ENCODE measurements at places on chromosomes 7 and 10. TPM values are rescaled to one million over a fixed set of nuclear protein-coding genes. Genes with fewer than 3 reads are reported as not detected.
A peak's percentile ranks its signal among the peaks of the same experiment; 100 is the strongest.

DNA sequence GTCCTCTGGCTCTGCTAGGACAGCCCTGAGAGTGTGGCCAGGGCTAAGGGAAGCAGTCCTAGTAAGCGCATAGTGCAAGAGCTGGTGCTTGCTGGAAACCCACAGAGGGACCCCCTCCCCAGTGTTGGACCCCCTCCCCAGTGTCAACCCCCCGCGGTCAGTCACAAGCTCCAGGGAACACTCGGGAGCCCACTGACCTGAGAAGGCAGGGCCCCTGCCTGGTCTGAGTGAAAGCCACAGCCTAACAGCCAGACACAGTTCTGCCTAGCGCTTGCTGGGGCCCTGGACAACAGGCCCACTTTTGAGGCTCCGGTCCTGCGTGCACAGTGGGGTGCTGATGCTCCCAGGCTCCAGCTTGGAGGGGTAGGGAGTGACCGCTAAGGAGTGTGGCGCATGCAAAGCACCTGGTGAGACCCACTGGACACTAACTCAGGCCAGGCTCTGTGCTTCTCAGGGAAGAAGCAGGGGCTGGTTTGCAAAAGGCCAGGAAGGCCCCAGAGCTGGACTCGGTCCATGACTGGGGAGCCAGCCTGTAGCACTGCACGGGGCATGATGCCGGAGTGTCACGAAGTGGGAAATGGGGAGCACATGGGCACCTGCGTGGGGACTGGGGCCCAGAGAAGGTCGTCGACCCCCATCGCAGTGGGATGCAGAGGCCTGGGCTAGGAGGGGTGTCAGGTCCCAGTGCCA, 175.8 kb upstream of the PPP2R2D start:
- no peak for DNase-seq

DNA sequence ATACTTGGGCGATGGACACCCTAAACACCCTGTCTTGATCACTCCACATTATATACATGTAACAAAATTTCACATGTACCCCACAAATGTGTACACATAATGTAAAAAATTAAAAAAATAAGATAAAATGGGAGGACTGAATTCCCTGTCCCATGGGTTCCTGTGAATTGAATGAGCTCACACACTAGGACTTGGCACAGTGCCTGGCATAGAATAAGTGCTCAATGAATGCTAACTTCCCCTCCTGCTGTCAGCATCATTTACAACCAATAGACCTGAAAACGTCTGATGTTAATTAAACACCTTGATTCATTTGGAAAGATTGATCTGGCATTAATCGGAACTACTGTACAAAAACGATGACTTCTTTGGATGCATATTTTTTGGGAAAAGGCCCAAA, 117.3 kb upstream of the ZNF438 start:
- DNase-seq = no peak

DNA sequence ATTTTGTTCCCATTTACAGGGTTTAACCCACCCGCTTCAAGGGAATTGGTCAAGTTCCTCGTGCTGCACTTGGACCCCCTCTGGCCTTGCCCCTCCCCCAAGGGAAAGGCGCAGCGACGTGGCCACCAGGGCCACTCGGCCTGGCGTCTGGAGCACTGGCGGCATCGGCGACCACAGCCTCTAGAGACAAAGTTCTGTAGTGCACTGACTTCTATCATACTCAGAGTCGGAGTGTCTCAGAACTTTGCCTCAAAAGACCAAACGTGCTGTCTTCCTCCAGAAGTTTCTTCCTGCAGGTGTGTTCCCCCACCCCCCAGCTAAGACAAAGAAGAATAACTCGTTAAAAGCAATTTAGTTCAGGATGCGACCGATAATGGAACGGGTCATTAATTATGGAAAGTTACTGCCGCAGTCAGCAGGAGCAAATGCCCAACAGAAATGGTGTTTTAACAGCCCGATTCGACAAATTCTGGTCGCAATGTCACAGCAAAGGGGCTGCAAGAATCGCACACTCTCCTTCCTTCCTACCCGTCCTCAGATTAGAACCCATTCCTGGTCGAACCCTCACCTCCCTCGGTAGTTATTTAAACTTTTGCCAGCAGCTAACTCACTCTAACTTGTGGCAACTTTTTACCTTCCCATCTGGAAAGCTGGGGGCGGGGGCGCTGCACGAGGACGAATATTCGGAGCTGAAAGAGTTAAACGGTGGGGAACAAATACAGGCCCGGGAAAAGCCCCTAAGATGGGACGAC, 202.1 kb upstream of the NFE2L3 start:
- DNase-seq = no peak

- DNase-seq = no peak
Observed at GRCh38 chr7:149731207-149731955, 42.0 kb downstream of the ZNF467 start.

- DNase-seq = no peak
Observed at GRCh38 chr7:572416-573268, 53.0 kb upstream of the PDGFA start.

- DNase-seq = no peak
Observed at GRCh38 chr10:53396876-53397275, 624.3 kb upstream of the MBL2 start.

DNA sequence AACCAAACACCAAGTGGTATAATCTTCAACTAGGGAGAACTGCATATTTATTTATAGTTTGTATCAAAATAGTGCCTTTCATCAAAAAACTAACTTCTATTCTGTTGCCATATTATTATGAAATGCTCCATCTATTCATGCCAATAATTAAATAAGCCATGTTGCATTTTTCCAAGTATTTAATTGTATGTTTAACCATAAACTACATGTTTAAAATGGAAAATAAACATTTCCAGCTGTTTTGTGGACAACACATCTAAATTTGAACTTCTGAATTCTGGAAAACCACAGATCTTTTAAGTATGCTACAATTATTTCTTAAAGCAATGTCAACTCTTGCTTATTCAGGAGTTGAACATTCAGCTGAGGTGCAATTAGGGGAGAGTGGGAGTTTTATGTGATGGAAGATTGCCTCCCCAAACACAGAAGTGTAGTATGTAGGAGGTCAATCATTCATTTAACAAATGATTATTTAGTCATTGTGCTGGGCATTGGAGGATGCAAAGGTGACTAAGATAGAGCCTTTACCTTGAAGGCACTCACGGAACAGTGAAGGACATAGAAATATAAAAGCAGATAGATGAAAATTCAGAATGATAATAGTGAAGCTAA, 80.7 kb upstream of the PPP1R3C start:
- DNase-seq = no peak

GRCh38 chr7:101367676-101368075, 5.0 kb downstream of the COL26A1 start:
- no peak for DNase-seq

- DNase-seq = no peak
Observed at GRCh38 chr7:5450549-5451327, 27.1 kb upstream of the TNRC18 start.

GRCh38 chr7:114419441-114420272, 5.0 kb downstream of the FOXP2 start:
- DNase-seq = no peak

GRCh38 chr7:69550991-69551390, 47.3 kb upstream of the AUTS2 start:
- no peak for DNase-seq

- no peak for DNase-seq
Observed at GRCh38 chr10:115879372-115880089, 393.5 kb downstream of the GFRA1 start.

DNA sequence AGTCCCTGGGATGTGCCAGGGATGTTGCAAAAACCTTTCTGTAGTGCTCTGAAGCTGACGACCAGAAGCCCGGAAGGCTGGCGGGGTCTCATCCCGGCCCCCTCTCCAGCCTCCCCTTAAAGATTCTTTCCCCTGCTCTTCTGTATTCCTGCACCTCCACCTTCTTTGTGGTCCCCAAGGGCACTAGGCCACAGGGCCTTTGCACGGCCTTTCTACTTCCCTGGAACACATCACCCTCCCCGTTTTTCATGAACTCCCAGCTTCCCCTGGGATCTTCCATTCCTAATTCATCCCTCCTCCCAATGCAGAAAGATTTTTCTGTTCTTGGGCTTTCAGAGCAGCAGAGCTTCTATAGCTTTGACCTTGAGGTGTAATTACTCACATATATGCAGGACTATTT, 127.0 kb downstream of the CDH23 start:
- DNase-seq = no peak

- DNase-seq = no peak
Observed at GRCh38 chr7:41834805-41835694, 132.2 kb upstream of the INHBA start.

DNA sequence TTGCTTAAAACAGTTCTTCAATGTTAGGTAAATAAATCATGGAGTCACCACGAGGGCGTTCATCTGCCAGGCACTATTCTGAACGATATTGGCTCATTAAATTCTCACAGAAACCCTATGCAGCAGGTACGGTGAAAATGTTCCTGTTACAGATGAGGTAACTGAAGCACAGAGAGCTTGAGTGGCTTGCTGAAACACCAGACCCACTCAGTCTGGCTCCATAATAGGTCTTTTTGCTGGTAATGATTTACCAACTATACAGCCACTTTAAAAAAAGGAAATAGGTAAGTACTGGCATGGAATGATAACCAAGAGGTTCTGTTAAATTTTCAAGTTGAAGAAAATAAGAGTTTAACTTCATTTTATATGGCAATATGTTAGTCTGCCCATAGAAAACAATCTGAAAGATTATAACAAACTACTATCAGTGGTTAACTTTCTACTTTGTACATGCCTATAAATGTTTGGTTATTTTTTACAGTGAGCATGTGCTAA, 1.3 kb upstream of the TM9SF3 start:
- no peak for DNase-seq

GRCh38 chr7:99596408-99596955, 1.6 kb upstream of the TMEM225B start:
- no peak for DNase-seq

GRCh38 chr10:45227456-45227855, 88.0 kb downstream of the OR13A1 start:
- DNase-seq = no peak

DNA sequence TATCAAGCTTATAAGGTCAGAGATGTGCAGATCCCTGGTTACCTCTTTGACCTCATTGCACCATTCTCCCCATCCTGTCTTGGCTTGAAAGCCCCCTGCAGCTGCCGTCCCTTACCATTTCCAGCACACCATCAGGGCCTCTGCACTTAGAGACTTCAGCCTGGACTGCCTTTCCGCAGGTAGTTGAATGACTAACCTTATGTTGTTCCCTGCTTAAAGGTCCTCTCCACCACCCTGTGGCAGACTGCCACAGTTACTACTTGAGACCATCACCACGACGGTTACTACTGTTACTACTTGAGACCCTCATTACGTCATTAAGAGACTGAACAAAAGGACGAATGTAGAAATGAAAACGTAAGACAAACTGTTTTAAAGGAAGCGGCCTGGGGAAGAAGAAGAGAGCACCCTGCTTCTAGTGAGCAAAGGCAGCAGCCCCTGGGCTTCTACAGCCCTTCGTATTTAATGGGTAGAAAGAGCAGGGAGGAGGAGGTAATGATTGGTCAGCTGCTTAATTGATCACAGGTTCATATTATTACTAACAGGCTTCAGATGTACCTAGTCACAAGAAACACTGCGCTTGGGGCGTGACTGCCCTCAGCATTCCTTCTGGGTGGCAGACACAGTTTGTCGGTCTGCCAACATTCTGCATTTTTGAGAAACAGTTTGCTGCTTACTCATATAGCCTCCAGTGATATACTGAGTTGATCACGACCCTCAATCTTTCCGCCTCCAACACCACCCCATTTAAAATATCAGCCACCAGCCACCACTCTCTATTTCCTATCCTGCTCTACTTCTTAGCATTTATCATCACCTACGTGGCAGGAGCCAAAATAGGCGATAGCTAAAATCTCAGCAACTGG, 74.1 kb upstream of the PARD3 start:
- no peak for DNase-seq

DNA sequence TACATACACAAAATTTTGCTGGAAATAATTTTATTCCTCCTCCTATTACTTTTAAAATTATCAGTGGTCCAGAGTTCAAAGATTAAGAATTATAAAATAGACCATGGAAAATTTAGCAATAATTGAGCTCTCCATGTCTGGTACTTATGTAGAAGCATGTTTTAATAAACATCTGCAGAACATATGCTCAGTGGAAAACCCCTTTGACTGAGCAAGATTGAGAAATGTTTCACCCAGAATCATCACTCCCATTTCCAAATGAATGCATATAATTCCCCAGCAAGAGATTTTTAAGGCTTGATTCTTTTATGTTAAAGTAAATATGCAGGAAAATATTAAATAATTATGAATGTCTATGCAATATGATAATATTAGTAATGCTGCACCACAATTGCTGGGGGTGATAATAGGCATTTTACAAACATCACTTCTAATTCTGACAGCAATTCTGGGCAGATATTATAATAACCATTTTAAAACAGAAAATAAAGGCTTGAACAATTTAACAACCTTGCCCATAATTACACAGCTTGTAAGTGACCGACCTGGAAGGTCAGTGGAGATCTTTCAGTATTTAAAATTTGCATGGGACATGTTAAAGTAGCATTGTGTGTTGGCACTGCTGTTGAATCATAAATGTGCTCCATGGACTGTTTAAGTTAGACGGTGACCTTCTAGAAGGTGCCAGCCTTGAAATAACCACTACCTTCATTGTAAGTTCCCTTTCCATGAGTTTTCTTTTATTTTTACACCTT, 45.6 kb upstream of the TES start:
- DNase-seq = no peak

DNA sequence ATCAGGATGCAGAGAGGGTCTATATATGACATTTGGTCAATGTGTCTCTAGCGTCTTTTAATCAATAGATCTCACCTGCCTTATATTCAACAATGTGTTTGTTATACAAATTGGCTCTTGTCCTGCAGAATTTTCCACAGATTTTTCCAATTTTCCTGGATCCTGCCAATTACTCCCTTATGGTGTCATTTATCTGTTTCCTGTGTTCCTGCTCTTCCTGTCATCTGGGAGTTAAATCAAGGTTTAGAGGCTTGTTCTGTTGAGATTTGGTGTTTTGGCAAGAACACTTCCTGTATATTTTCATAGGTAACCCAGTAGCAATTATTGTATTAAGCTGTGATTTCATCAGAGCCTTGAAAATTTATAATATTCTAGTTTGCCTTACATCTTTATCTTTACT, 8.8 kb upstream of the C10orf71 start:
- DNase-seq = no peak

GRCh38 chr7:120857588-120858573, at the start of gene TSPAN12:
TSS of gene TSPAN12 (minus strand) at chr7:120858144. CDS start at chr7:120856763, 1,381 bp downstream.
- peak; percentile 85 for DNase-seq

The DDX56 gene
- total RNA-seq = 166 TPM

The SPAM1 gene
- total RNA-seq = not detected

The PWWP2B gene
- 2.2 TPM for total RNA-seq

The LGI1 gene
- total RNA-seq = 0.08 TPM

The TCERG1L gene
- total RNA-seq = not detected

The CYP17A1 gene
- not detected for total RNA-seq

The GBF1 gene
- 30.1 TPM for total RNA-seq
